Aorta (tissue), 5 donors: ENCODE measurements at places on chromosomes 5 and 9. TPM values are rescaled to one million over a fixed set of nuclear protein-coding genes. Genes with fewer than 3 reads are reported as not detected.

The TSSK1B gene
- total RNA-seq, result 0.18 TPM

GRCh38 chr5:132556153-132556762, 519 bp upstream of the RAD50 start:
- peak overlapping the region; percentile 54 for H3K27ac ChIP-seq
- H3K27me3 ChIP-seq, result no peaks in the 10 kb centered on the region
- no peaks in the 10 kb centered on the region for H3K4me1 ChIP-seq
- no peak for DNase-seq
- H3K4me3 ChIP-seq, result peak overlapping the region; percentile 29
- no peaks in the 10 kb centered on the region for H3K36me3 ChIP-seq

DNA sequence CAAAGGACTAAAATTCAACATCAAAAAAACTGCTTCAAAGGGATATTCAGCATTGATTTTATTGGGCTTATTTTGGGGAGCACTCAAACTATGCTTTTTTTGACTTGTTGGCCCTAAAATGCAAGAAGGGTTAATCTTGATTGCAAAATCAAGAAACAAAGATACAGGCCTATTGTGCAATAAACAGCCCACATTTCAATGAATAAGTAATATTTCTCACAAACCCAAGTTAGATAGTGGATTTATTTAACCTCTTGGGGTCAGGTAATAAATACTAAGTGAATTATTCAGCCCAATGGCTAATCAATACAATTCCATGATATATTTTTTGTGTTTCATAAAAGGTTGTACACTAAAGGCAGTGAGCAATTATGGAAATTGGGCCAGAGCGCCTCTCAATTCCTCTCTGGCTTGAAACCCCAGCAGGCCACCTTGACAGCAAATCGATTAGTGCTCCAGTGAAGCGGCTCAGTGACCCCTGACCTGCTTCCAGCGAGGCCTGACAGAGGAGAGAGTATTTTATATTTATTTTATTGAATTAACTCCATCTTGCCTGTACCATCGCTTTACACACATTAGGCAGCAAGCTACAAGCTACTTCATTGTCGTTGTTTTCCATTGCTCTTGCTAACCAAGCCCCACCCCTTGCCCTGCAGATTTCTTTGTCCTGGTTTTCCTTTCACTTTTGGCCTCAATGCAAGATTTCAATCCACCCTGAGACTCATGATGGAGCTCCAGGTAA, 65.5 kb downstream of the EBF1 start:
- H3K27me3 ChIP-seq, result no peaks in the 10 kb centered on the region
- H3K36me3 ChIP-seq, result no peaks in the 10 kb centered on the region
- H3K27ac ChIP-seq, result no peak overlapping the region
- peaks cover 3% of the 10 kb centered on the region for H3K4me1 ChIP-seq
- H3K4me3 ChIP-seq, result no peak overlapping the region

DNA sequence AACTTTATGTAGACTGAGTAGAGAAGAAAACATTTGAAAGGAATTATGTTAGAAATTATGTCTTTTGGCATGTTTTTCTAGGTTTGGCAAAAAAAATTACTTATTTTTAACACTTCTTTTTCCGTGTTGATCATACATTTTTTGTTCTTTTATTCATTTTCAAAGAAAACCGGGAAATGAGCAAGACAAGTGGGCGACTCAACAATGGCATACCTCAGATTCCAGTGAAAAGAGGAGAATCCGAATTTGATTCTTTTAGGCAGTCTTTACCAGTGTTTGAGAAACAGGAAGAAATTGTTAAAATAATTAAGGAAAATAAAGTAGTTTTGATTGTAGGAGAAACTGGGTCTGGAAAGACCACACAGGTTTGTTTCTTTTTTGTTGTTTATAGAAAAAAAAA, 12.9 kb downstream of the YTHDC2 start:
- no peak overlapping the region for H3K27ac ChIP-seq
- H3K27me3 ChIP-seq, result no peaks in the 10 kb centered on the region
- H3K36me3 ChIP-seq, result no peaks in the 10 kb centered on the region
- no peak for DNase-seq

DNA sequence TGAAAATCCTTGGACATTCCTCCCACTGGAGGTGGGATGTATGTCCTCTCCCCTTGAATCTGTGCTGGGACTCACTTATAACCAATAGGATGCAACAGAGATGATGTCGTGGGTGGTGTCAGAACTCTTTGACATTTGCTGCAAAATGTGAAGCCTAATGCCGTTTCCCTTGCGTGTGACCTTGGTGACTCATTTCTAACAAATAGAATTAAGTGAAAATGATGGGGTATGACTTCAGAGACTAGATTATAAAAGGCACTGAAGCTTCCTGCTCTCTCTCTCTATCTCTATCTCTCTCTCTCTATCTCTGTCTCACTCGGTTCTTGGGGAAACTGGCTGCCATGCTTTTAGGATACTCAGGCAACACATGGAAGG, 126.1 kb upstream of the STC2 start:
- H3K4me3 ChIP-seq, result no peak overlapping the region
- peak overlapping the region; percentile 8 for H3K27ac ChIP-seq
- H3K36me3 ChIP-seq, result no peaks in the 10 kb centered on the region
- H3K4me1 ChIP-seq, result no peaks in the 10 kb centered on the region

- no peak for DNase-seq
- H3K27ac ChIP-seq, result no peak overlapping the region
- no peaks in the 10 kb centered on the region for H3K36me3 ChIP-seq
- H3K4me1 ChIP-seq, result no peaks in the 10 kb centered on the region
Measured at GRCh38 chr5:56012281-56012963, 17.7 kb upstream of the IL6ST start.

The MORN5 gene
- total RNA-seq, result not detected

The LCN1 gene
- 0.81 TPM for total RNA-seq

DNA sequence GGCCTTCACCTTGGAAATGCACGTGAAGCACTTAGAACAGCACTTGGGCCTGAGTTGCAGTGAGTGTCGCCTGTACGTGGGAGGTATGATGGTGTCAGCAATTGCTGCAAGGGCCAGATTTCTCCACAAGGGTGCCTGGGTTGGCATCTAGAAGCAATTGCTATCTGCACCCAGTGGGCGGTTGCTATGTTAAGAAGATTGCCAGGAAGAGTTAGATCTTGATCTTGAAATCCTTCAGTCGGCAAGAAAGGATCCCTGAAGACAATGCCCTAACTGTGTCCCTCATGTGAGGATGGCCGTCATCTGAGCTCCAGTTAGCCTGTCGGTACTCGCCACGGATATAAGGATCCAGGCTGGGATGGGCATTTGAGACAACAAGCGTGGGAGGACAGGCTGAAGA, 62.9 kb downstream of the MAMDC2 start:
- H3K27me3 ChIP-seq, result no peaks in the 10 kb centered on the region
- H3K4me1 ChIP-seq, result no peaks in the 10 kb centered on the region
- H3K4me3 ChIP-seq, result no peak overlapping the region

- H3K27ac ChIP-seq, result no peak overlapping the region
- H3K36me3 ChIP-seq, result no peaks in the 10 kb centered on the region
- no peak for DNase-seq
- no peak overlapping the region for H3K4me3 ChIP-seq
Measured at GRCh38 chr5:144367991-144368390, 197.3 kb downstream of the KCTD16 start.
